ENCODE measurements at places on chromosomes 6 and 20.

DNA sequence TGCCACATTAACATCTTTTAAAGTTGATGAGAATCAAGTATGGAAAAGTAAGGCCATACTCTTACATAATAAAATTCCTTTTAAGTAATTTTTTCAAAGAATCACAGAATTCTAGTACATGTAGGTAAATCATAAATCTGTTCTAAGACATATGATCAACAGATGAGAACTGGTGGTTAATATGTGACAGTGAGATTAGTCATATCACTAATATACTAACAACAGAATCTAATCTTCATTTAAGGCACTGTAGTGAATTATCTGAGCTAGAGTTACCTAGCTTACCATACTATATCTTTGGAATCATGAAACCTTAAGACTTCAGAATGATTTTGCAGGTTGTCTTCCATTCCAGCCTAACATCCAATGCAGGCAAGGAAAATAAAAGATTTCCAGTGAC, 11.6 kb downstream of the PLN start:
- DNase-seq = no peak

- DNase-seq = no peak
Observed at GRCh38 chr6:30837870-30838269, 46.4 kb upstream of the DDR1 start.

- peak; percentile 46 for DNase-seq
Observed at GRCh38 chr6:161273274-161273751, 548 bp downstream of the AGPAT4 start.

- no peak for DNase-seq
Observed at GRCh38 chr6:3005077-3005476, 5.4 kb downstream of the NQO2 start.

DNA sequence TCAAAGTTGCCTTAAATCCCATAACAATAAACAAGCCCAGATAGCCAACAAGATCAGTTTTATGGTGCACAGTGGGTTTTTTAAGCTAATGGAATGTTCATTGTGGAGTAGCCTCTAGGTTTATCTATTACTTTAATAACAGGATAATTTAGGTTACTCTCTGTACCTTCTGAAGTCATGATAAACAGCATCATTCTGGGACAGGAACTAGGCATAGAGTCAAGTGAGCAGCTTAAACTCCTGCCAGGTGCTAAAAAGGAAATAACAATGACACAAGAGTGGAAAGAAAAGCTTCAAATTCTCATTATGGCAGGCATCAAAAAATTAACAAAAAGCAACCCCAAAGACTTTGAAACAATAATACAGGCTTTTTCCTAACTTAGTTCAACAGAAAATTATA, 228.8 kb downstream of the HACE1 start:
- no peak for DNase-seq

DNA sequence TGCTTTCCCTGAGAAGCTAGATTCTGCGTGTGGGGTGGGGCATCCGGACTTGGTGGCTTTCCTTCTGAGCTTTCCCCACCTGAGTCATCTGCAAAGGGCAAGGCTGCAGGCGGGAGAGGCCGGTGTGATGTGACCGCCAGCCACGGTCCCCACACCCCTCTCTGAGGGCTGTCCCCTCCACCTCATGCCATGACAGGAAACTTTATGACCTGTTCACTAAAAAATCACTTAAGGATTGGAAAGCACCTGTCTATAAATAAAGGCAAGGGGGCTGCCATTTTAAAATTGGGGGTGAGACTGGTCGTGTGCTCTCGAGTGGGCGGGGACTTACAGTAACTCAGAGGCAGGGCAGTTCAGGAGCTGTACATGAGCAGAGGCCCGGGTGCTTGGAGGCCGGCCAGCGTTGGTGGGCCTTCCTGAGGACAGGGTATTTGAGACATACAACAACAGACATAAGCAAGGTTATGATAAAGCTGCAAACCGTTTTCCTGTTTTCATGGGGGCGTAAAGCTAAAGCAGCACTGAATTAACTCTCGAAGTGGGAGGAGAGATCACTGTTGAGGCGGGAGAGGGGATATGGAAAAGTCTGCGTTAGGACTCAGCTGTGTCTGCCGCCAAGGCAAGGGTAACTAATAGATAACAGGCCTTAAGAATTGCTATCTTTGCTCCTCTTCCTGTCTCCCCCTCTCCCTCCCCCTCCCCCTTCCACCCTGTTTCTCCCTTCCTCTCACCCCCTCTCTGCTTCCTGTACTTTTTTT, 16.1 kb upstream of the SERPINB1 start:
- DNase-seq = peak; percentile 87

GRCh38 chr6:24738741-24739140, 19.8 kb upstream of the C6orf62 start:
- no peak for DNase-seq

GRCh38 chr6:3841711-3842565, 7.2 kb upstream of the FAM50B start:
- no peak for DNase-seq

DNA sequence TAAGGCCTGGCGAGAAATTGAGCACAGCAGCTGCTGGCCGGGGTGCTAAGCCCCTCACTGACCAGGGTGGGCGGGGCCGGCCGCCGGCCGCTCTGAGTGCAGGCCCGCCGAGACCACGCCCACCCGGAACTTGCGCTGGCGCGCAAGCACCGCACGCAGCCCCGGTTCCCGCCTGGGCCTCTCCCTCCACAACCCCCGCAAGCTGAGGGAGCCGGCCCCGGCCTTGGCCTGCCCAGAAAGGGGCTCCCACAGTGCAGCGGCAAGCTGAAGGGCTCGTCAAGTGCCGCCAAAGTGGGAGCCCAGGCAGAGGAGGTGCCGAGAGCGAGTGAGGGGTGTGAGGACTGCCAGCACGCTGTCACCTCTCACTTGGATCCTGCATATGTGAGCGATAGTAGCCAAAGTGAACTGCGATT, 251.2 kb downstream of the GJA1 start:
- no peak for DNase-seq

GRCh38 chr6:10598084-10598960, 77.2 kb downstream of the GCNT2 start:
- DNase-seq = no peak

- DNase-seq = peak; percentile 61
Observed at GRCh38 chr20:46349035-46349741, 40.9 kb upstream of the CDH22 start.

DNA sequence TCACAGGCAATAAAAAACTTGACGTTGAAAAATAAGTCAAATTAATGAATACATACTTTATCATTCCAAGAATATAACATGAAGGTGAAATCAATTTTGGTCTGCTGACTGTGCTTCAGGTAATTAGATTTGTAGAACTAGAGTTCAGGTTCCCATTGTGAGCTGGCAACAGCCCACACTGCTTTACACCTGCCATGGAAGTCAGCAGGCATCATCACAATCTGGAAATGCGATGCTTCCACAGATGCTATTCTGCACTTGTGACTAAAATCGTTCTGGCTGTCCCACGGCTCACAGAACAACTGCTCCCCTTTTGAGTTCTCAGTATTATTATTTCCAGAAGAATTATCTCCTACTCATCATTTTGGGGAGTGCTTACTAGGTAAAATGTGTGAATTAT, 62.6 kb upstream of the THEMIS start:
- DNase-seq = no peak

GRCh38 chr6:93021235-93021915, 398.0 kb downstream of the EPHA7 start:
- no peak for DNase-seq

- no peak for DNase-seq
Observed at GRCh38 chr6:21459641-21460040, 133.9 kb upstream of the SOX4 start.

DNA sequence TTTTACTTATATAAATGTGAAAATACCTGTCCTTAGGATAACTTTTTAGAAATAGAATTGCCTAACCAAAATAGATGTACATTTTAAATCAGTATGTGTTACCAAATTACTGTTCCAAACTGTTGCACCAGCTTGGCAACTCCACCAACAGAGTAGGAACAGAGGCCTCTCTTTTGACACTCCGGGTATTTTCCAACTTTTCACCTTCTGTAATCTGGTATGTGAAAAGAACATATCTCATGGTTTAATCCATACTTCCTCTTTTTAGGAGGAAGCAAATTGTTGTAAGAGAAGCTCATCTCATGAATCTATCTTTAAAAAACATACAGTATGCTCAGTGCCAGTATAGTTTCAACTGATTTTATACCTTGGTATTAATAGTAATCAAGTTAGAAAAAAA, 24.9 kb downstream of the RNF144B start:
- no peak for DNase-seq

DNA sequence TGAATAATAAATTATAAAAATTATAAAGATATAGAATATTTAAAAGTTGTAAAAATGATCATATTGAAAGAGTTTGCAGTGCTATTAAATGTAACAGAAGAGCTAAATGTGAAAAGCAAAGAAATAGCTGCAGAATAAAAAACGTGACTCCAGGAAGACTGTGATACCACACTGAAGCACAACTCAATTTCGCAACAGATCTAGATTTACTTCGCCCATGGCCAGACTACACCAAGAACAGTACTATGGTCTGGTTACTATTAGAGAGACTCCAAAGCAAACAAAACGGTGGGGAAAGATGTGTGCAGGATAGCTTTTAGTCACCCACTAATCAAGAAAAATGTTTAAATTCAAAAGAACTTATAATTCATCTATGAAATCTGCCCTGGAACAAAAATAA, 1.9 kb downstream of the CHD6 start:
- no peak for DNase-seq

- no peak for DNase-seq
Observed at GRCh38 chr6:133978896-133979240, 25.8 kb downstream of the TBPL1 start.

GRCh38 chr6:113909224-113909856, 52.2 kb downstream of the MARCKS start:
- DNase-seq = no peak

DNA sequence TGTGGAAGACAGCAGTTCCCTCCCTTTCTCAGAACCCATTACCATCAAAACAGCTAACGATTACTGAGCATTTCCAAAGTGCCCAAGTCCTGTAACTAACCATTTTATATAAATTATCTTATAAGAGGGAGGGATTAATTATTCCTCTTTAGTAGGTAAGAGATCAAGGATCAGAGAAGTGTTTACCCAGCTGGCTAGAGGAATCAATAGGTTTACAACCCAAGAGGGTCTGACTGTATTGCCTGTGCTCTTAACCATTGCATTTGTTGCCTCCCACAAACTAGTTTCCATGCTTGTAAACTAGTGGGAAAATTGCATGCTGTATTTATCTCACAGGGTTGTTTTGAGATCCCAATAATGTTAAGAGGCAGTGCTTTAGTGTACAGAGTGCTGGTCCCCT, 3.7 kb upstream of the DBNDD2 start:
- no peak for DNase-seq

DNA sequence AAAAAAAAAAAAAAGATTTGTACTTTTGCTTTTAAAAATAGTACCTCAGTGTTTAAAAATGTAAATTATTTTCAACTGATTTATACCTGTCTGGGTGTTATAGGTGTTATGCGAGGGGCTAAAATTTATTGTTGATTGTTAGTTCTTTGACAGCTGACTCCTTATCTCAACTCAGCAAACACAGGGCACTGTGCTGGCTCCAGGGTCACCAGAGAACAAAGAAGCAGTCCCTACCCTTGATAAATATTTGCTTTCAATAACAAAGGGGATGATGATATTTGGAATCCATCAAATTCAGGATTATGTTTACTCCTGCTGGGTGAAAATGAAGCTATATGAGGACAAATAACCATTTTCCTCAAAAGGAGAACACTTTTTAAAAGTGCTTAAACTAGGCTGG, 34.2 kb upstream of the KAT14 start:
- no peak for DNase-seq

DNA sequence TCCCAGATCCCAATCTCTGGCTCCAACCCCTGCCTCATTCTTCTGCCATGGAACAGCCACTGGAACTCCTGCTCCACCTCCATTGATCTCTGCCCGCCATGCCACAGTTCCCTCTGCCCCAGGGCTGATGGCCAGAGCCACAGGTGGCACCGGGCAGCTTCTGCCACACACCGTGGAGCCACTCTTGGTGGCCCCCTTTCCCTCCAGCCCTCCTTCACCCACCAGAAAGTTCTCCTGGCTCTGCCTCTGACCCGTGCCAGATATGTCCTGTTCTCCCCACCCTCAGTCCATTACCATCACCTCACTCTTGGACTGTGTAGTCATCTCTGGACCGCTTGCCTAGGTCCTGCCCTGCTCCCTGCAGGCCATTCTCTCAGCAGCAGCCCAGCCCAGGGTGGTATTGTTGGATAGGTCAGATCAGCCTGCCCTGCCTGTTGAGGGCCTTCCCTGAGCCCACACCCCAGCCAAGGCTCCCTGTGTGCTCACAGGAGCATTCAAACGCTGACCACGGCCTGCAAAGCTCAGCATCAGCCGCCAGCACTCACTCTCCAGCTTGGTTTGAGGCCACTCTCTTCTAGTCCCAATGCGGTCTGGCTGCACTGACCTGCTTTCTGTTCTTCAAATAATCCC, 16.8 kb upstream of the SYNDIG1 start:
- DNase-seq = no peak

DNA sequence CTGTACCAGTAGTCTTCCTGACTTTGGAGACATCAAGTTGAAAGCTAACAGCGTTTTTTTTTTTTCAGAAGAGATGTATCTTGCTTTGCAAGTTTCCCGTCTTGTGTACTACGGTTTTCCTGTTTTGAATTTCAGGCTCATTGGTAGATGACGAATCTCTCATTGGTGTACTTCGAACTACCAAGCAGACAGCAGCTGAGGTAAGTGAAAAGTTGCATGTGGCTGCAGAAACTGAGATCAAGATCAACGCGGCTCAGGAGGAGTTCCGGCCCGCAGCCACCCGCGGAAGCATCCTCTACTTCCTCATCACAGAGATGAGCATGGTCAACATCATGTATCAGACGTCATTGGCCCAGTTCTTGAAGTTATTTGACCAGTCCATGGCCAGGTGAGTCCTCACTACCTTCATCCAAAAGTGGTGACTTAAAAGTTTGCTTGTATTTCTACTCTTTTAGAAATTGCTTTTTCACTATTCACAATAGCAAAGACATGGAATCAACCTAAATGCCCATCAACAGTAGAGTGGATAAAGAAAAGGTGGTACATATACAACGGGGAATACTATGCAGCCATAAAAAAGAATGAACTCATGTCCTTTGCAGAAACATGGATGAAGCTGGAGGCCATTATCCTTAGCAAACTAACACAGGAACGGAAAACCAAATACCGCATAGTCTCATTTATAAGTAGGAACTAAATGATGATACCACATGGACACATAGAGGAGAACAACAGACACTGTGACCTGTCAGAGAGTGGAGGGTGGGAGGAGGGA, 110.6 kb upstream of the GLP1R start:
- no peak for DNase-seq

Data from activated T-cell treated with anti-CD3 and anti-CD28 coated beads, Interleukin-2, amount 50 U/mL, for 48 hours (primary cell).